IMR-90 (cell line): ENCODE measurements at places on chromosomes 2 and 18. TPM values are rescaled to one million over a fixed set of nuclear protein-coding genes. Genes with fewer than 3 reads are reported as not detected.

The NEB gene
- under 0.01 TPM in 2 replicates for total RNA-seq

The METTL5 gene
- 49.8 and 81.9 TPM in 2 replicates for total RNA-seq

The CROCC2 gene
- not detected in 2 replicates for total RNA-seq

The CYS1 gene
- total RNA-seq, result under 0.01 and 0.28 TPM in 2 replicates

The CYP27A1 gene
- 4.2 and 5.2 TPM in 2 replicates for total RNA-seq

GRCh38 chr2:200778038-200778437 lies 33.7 kb upstream of the BZW1 start:
- DNase-seq, result no peak

GRCh38 chr18:25329783-25330182 lies 22.2 kb downstream of the ZNF521 start:
- no peak for DNase-seq

DNA sequence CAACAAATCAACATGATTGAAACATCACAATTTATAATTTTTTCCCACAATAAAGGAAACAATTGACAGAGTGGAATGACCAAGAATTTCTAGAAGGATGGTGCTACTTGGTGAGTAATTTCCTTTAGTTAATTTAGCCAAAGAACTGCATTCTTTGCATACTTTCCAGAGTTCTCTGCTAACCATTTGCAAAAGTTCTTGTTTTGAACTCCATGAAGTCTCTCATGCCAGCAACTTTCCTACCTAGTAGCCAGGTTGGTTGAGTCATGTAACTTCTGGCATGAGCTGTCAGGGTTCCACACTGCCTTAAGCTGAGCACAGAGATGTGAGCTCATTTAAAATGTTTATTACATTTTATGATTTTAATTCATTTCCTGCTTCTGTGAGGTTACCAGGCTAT lies 539.6 kb downstream of the PID1 start:
- DNase-seq, result peak; percentile 68

GRCh38 chr2:40546439-40547191 lies 94.7 kb upstream of the SLC8A1 start:
- DNase-seq, result no peak

DNA sequence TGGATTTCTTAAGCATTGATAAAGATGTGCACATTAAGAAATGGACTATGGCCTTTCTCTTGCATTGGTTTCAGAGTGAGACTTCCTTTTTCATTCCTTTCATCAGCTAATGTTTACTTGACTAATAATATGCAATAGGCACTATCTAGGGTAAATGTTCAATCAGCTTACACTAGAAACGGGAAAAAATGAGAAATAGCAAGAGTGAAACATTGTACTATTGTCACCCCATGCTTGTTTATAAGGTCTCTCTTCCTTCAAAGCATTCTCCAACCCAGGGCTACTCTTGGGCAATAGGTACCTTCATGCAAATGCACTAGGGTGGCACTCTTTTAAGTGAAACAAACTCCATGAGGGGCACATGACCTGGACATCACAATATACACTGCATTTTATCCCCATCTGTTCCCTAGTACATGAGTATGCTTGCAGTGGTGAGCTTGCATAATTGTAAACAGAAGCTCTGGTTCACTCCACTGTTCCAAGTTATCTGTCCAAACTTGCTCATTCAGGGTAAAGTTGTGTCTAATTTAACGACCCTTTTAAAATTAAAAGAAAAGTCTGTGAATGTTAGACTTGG lies 402.3 kb downstream of the ERBB4 start:
- DNase-seq, result peak; percentile 15

DNA sequence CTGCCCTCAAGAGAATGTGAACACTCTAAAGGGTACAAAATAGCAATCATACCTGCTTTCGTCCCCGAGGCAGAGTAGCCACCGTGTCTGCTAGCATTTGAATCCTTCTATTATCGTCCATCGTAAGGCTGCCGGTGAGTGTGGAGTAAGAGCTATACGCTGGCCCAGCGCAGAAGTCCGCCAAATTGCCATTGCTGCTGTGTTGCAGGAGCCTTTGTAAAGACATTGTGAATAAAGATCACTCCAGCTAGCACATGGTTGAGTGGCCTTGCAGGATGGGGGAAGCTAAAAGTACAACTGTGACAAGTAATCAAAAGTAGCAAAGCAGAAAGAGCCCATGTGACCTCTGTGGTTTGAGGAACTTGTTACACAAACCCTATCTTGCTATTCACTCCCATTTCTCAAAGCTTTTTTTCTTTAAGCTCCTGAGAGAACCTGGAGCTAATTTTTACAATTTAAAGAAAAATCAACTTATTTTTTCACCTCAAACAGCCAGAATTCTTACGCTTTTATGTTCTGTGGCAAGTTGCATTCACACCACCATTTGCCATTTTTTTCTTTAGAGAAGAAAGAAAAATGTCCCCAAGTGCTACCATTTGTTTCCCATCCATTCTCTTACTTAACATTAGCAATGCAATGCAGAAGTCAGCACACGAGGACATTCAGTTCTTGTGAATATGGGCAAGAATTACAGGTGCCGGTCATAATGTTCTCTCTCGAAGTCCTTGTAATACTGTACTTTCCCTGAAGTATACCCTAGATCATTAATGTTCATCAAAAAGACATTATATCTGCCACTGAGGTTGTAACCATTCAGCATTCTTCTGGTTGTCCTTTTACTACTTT lies at the start of gene CYTIP:
Gene CYTIP, minus strand, starts transcription at position 295 of the 846 bp plus-strand sequence. Its CDS starts 69 bp downstream, at position 226.
- no peak for DNase-seq

DNA sequence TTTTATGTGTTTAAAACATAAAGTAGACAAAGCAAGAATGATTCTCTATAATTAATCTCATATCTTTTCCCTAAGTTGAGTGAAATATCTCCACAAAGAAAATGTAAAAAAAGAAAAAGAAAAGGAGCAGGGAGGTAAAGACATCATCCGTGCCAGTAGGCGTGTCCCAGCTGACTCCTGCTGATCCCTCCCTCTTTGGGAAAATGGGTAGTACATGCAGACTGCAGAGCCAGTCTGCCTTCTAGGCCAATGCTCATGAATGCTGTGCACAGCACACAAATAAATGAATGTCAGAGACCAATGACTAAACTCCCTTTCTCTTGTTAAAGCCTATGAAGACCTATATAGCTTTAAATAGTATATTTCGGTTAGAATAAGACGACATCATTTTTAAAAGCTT lies 64.7 kb downstream of the RAPH1 start:
- DNase-seq, result no peak

GRCh38 chr2:238389988-238390589 lies 36.6 kb upstream of the ASB1 start:
- DNase-seq, result peak; percentile 23

DNA sequence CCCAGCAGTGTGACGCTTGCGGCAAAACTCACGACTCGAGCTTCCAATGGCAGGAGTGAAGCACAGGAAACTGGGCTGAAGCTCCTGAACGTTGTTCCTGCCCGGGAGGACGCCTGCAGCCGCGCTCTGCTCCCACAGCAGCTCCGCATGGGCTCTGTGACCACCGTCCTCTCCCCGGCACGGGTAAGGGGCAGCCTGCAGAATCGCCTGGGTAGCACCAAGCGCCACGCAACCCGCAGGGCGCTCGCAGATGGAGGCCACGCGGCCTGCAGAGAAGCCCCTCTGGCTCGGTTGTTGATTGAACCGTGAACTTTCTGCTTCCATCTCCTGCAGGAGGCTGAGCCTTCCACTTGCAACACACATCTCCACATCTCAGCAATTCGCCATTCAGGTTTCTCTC lies 63.3 kb upstream of the ZNF236 start:
- no peak for DNase-seq

- DNase-seq, result no peak
These were observed 108.5 kb downstream of the STK39 start for GRCh38 chr2:168138901-168139300.
